AG20443 (cell line): ENCODE measurements at places on chromosomes 3 and 15.

DNA sequence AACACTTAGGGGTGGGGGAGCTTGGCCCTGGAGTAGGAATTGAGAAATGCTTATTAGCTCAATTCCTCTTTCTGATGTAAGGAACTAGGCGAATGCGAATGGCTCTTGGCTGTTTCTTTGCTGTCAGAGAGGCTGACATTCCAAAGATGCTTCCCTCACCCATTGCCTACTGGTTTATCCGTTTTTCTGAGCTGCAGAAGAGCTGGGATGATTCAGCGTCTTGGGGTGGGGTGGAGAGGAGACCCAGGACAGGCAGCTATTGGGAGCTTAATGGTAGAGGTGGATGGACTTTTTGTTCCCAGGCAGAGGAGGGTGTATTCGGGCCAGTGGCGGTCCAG lies 9.8 kb downstream of the PLEKHO2 start:
- DNase-seq, result peak; percentile 85

- peak; percentile 66 for DNase-seq
Measured at GRCh38 chr3:112519424-112520001, 20.2 kb upstream of the BTLA start.

- no peak for DNase-seq
Measured at GRCh38 chr15:57762302-57762701, 55.8 kb downstream of the POLR2M start.

- DNase-seq, result no peak
Measured at GRCh38 chr15:99425657-99426301, 140.0 kb upstream of the MEF2A start.

GRCh38 chr3:187640569-187641059 lies 29.6 kb downstream of the SST start:
- DNase-seq, result no peak

- DNase-seq, result no peak
Measured at GRCh38 chr3:29143151-29143550, 137.7 kb upstream of the RBMS3 start.

DNA sequence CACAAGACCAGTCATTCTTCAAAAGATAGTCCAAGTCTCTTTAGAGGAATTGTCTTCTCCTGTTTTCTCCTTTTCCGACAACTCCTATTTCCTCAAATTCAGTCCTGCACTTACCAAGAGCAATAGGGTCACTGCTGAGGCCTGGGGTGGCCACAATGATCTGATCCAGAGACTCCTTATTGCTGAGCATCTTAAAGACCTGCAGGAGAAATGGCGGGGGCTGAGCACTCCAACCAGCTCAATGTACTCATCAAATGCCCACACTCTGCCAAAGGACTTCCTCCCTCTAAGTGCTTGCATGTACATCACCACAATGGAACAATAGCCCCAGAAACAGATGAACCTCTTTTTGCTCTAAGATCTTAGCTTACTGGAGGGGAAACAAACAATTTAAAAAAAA lies 9.6 kb downstream of the UBL7 start:
- DNase-seq, result no peak

DNA sequence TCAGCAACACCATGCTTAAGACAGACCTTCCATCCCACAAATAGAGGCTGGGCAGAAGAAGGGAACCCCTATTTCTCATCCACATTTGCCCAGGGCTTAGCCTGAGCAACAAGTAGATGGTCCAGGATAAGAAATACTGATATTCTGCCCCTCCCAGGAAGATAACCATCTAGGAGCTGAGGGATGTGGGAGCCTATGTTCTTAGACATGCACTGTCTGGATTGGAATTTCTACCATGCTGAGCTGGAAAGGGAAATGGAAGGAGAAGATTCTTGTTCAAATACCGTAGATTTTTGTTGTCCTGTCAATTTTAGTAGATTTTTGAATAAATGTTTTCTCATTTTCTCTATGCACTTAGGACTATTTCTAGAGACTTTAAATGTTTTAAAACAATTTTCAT lies 450.7 kb upstream of the SEMA6D start:
- no peak for DNase-seq

- no peak for DNase-seq
Measured at GRCh38 chr15:76116138-76116885, 56.5 kb downstream of the TMEM266 start.

DNA sequence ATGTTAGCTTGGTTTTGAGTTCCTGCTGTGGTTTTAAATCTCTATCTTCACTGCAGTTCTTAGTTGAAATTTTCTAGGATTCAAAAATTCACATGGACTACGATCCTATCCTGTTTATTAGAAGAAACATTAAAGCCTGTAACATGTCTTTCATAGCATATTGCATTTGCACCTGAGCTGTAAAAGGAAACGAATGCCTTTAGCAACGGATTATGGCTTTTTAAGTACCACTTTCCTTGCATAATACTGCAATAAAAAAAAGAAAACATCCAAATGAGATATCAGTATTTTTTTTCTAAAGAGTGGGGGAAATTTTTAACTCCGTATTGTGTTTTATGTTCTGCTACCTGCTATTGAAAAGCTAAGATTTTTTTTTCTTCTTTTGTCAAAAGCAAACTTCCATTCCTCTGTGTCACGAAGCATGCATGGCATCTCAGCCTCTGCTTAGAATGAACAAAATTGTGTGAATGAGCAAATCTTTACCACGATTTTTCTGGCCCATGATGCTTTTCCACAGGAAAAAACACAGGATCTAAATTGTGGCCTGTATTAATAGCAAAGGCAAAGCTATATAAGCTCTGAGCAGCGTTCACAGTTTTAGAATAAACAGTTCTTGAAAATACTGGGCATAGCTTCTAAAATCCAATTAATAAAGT lies 110.0 kb upstream of the CDIN1 start:
- DNase-seq, result no peak

- DNase-seq, result no peak
Measured at GRCh38 chr15:98806275-98806895, 158.0 kb downstream of the IGF1R start.

- no peak for DNase-seq
Measured at GRCh38 chr15:31814082-31814481, 216.2 kb upstream of the CHRNA7 start.

DNA sequence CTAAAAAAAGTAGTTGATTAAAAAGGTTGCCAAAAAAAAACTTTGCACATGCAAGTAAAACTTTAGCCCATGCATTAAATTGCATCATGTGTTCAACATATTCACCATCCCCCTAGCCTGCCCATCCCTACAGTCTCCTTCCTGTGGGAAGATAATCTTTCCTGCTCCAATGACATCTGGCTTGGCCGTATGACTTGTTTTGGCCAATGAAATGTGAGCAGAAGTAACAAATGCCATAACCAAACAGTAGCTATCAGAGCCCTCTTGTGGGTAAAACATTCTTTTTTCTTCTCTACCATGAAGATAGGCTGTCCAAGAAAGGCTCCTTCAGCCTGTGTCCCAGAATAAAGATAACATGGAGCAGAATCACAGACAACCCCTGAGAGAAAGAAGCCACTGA lies 15.3 kb downstream of the ERC2 start:
- DNase-seq, result no peak

GRCh38 chr15:36775209-36775608 lies 195.8 kb downstream of the CDIN1 start:
- peak; percentile 12 for DNase-seq

DNA sequence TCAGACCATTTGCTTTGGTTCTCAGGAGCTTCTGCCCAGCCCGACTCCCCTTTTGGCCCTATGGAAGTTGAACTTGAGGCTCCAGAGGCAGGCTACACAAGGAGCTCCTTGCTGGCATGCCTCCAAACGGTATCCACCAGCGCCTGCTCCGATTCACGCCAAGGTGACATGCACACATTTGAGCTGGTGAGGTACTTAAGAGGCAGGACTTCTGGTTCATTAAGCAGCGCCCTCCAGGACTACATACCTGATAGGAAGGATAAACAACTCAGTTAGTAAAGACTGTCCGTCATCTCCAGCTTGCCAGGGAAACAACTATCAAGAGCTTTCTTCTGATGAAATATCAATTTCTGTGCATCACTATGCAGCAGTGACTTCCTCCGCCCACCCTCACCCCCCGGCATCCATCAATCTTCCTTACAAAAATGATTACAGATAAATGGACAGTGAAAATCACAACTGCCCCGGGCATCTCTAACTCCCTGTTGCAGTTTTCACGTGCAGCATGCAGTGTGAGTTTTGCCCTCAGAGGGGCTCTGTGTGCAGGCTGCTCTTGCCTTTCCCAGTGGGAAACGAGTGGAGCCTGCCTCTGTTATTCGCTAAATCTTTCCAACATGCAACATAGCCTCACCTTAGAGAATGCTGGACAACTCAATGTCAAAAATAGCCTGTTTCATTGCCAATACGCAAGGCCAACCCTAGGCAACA lies 122.9 kb downstream of the ARRDC4 start:
- no peak for DNase-seq

GRCh38 chr15:85003593-85004312 lies 22.1 kb downstream of the PDE8A start:
- DNase-seq, result no peak

GRCh38 chr3:104523136-104523535 lies 843.6 kb upstream of the ALCAM start:
- no peak for DNase-seq

GRCh38 chr15:79881254-79881653 lies 15.6 kb downstream of the MTHFS start:
- DNase-seq, result no peak

- DNase-seq, result peak; percentile 27
Measured at GRCh38 chr3:56269755-56270535, 198.3 kb downstream of the ERC2 start.

DNA sequence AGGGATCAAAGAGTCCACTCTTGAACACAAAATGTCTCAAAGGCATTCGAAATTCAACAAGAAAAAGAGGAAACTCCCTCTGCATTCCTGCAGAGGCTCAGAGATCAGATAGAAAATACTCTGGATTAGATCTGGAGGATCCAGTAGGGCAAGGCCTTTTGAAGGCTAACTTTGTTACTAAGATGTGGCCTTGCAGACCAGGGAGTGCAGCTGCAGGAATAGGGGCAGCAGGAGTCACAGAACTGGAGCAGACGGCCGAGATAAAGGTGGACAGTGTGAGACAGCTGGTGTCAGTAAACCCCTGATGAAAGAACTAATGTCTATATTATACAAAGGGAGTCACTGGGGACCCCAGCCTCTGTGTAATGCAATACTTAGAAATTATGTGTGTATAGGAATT lies 84.5 kb upstream of the PLSCR4 start:
- DNase-seq, result no peak

DNA sequence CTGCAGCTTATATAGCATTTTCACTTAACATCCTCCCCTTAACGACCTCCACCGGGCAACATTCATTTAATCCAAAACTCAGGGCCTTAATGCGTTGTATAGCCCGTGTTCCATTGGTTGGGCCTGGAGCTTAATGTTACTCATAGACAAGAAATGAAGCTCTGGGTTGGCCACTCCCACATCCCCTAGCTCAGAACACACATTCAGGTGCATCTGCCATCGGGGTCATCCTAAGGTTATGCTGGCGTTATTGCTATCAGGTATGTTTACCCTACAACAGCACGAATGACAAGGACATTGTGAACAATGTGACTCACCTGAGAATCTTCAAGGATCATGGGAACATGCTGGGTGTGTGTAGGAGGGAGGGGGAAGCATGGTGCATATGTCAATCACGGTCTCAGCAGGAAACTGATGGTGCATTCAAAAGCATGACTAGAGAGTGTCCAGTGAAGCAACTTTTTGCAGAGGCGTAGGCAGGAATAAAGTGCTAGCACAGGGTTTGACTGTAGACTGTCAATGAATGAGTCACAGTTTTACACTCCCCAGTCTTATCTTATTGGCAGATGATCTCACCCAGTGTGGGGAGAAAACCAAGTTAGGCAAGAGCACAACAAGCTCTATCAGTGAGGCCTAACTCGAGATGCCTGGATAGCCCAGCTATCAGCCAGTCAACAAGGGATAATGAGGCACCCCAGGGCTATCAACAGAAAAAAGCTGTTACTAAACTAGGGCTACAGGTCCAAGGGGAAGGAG lies 402.1 kb upstream of the MCTP2 start:
- DNase-seq, result peak; percentile 76

DNA sequence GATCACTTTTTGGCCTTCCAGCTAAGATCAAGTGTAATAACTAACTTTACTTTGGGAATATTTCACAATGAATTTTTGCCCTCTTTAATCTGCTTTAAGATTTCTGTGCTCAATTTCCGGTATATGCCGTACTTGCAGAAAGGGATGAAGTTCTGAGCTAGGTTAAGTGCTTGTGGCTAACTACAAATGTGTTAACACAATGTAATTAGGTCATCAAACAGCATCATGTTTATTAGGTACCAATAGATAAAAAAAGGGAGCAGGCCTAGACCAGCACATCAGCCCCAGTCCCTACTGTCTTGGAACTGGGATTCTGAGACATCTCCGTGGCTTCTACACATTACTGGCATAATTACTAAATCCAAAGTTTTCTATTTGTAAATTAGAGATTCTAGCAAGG lies 932.7 kb upstream of the CFAP20DC start:
- no peak for DNase-seq

DNA sequence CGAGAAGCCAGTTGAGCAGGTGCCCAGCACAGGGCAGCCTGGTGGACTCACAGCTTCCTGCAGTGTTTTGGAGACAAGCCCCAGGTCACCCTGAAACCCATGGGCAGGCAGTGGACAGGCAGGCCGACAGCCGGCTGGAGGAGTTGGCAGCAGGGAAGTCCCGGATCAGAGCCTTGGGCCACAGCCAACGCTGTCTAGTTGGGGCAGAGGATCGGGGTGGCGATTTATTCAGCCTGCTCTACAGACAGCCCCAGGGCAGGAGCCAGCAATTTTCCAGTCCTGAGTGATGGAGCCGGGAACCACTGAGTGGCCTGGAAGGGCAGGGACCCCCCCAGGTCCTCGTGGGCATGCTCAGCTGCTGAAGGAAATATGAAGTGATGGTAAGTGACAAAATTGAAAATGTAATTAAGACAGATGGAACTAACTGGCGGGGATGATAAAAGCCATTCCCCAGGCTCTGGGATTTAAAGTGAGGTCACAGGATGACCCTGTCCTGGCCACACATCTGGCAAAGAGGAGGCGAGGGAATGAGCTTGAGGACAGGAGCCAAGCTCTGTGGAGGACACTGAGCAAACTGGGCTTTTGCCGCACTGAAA lies 34.4 kb upstream of the TBC1D21 start:
- DNase-seq, result peak; percentile 51

DNA sequence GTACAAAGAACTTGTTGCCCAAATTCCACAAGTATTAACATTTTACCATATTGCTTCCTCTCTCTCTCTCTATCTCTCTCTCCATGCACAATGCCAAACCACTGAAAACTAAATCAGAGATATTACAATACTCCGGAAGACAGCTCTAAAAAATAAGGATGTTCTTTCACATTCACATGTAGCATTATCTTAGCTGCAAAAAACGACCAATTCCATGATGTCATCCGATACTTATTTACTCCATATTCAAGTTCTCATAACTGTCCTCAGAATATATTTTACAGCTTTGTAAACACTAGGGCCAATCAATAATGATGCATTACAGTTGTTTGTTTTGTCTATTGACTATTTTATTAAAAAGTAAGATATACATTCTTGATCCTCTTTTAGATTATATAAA lies 7.7 kb upstream of the PRR23E start:
- no peak for DNase-seq

- DNase-seq, result no peak
Measured at GRCh38 chr3:112133626-112134334, 732 bp upstream of the GCSAM start.
